ENCODE measurements at places on chromosomes 1 and 21.
A peak's percentile ranks its signal among the peaks of the same experiment; 100 is the strongest.

GRCh38 chr1:17274186-17275170 lies 25.6 kb downstream of the PADI3 start:
- DNase-seq: peak; percentile 53

DNA sequence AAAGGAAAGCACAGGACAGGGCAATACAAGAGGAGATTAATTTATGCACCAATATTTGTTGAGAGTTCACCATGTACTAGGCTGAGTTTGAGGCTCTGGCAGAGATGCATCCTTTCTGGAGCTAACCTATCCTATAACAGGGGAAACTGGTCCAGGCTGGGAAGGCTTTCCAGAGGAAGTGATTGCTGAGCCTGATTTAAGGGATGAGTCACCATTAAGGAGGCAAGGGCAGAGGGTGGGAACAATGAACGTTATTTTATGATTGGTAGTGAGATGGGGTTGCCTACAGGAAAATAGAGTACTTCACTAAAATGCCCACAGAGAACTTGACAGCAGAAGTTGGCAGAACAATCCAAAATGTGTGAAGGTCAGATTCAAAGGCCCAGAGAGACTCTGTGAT lies 141.4 kb downstream of the PLPP3 start:
- peak; percentile 24 for DNase-seq

- DNase-seq: no peak
Measured at GRCh38 chr1:62654744-62655143, 33.4 kb downstream of the DOCK7 start.

DNA sequence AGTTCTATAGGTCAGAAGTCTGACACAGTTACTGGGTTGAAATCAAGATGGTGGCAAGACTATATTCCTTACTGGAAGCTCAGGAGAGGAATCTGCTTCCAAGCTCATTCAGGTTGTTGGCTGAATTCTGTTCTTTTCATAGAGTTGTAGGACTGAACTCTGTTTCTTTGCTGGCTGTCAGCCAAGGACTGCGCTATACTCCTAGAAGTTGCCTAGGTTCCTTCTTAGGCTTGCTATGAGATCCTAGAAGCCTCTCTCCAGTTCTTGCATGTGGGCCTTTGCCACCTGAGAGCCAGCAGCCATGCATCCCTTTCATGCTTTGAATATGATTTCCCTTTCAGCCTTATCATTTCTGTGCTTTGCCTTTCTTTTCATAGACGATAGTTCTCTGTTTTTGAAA lies 176.4 kb downstream of the RPS6KC1 start:
- DNase-seq: no peak

DNA sequence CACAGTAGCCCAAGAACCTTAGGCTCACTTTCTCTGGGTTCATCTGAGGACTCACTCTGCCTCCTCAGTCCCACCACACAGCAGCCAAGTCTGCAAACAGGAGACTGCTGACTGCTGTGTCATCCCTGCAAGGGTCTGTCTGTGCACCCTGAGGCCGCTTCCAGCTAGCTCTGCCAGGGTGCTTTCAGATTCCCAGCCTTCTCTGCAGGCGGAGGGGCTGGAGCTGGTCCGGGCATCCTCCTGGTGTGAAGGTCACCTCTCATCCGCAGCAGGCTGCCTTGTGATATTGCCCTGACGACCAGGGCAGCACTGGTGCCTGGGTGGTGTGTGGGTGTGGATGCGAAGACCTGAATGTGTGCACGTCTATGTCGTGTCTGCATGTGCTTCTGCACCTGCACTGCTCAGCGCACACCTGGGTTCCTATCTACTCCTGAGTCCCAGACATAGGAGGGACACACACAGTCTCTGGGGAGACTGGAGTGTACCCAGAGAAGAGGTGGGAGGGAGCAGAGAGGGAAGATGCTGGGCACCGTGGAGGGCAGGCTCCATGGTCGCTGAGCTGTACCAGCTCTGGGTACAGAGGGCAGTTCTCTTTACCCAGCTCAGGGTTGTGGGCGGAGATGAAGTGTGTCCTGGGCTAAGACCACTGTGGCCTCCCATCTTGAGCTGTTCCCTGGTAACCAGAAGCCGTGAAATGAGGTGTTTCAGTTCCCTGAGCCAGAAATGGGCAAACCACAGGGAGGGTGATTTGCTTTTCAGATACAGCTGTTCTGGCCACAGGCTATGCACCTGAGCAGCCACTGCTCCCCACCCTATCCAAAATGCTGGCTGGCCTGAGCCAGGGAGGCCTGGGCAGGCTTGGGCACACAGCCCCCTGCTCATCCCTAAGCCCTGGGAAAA lies 160.9 kb upstream of the CSF3R start:
- no peak for DNase-seq

DNA sequence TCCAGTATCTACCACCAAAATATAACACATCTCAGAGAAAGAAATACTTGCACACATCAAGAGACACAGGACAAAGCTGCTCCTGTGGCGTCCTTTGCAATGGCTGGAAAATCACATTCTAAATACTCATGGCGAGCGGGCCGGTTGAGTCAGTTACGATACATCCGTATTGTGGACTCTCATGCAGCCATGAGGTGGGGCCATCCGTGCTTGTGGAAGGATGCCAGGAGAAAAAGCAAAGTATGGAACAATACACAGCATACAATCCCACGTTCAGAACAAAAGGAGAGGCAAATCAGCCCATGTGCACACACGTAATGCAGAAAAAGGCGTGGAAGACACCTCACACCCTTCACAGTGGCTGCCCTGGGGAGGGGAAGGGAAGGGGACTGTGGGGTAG lies 13.1 kb downstream of the ATP13A2 start:
- peak; percentile 23 for DNase-seq

GRCh38 chr1:91924146-91924545 lies 25.1 kb upstream of the BRDT start:
- DNase-seq: peak; percentile 83

GRCh38 chr1:179774000-179774399 lies 30.9 kb downstream of the FAM163A start:
- DNase-seq: no peak

GRCh38 chr1:7303554-7304317 lies 467.4 kb upstream of the VAMP3 start:
- DNase-seq: no peak

DNA sequence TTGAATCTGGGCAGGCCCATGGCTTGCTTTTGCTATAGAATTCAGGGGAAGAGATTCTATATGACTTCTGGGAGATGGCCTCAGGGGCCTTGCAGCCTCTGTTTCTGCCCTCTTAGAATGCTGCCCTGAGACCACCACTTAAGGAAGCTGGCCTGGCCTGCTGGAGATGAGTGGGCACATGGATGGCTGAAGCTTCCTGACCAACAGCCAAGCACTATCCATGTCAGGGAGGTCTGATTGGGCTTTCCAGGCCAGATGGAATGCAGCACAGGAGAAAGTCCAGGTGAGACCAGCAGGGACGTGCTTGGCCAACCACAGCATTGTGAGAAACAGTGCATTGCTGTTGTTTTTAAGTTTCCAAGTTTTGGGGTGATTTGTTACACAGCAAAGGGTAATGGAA lies 308.1 kb downstream of the PTPRU start:
- DNase-seq: no peak

DNA sequence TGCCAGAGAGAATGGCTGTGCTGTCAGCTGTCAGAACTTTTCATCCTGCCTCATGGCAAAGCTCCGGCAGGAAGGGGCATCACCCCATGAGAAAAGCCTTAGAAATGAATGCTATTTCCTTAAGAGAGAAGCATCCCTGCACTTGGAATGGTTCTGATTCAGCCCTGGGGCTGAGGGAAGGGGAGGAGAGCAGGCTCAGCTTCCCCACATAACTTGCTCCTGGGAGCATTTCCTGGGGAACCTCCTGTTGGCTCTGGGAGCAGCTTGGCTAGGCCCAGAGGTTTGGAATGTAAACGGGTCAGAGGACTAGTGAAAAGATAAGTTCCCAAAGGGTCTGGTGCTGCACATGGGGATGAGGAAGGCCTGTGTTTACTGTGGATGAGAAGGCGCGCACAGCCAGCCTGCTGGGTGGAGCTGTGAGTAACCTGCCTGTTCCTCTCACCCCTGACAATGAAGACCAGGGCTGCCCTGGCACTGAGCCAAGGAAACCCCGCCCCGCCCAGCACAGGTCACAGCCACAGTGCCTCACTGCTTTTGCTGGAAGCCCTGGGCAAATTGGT lies 5.0 kb downstream of the PRELP start:
- DNase-seq: peak; percentile 93

GRCh38 chr1:209416716-209417115 lies 166.8 kb upstream of the CAMK1G start:
- no peak for DNase-seq

DNA sequence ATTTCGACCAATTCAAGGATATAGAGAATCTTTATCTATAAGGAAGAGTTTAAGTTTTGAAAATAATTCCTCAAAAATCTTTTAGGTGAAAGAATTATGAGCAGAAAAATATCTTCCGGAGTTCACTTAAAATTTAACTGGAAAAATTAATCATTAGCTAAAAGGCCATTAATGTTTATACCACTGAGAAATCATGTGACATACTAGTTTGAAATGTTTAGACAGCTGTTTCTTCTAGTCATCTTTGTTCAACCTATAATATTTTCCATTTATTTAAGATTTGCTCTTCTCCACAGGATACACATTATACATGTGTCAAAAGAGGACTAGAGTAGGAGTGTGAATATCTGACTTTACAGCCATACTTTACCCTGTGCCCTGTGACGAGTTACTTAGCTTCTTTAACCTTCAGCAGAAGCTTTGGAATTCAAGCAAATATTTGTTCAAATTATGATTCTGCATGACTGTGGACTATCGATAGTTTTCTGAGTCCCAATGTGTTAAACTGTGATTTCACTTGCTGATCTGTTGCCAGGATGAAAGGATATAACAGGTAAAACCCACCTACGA lies 374.8 kb downstream of the BRINP3 start:
- no peak for DNase-seq

DNA sequence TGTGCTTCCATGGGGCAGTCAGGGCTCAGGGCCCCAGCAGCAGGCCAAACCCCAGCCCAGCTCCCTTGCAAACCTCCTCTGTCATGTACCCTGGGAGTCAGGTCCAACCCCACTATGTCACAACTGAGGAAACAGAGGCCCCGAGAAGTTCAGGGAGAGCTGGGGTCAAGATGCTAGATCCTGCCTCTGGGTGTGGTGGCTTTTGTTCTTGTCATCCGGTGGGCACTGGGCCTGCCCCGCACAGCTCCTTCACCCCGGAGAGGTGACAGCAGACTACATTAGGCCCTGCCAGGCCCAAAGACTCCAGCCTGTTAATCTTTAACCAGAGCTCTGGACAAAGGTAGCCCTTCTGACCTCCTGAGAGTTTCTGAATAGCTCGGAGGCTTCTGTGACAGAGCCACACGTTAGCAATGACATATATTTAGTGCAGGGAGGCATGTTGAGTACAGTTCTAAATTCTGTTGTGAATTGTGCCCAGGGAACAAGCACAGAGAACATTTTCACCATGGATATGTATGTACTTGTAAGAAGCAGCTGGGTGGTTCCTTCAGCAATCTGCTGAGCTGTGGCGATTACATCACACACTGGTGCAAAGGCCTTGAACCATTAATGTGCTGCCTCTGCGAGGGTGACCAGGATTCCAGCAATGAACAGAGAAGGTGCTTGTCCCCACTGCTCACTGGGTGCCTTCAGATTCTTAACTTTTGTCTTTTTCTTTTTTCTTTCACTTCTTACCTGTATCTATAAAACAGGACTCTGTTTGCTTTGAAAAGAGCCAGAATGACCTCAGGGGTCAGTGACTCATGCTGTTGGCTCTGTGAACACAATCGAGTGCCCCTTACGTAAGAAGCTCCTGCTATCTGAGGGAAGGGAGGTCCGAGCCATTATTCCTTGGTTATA lies 102.8 kb downstream of the RHOU start:
- peak; percentile 60 for DNase-seq

GRCh38 chr1:25247829-25248754 lies 838 bp upstream of the RSRP1 start:
- DNase-seq: no peak

DNA sequence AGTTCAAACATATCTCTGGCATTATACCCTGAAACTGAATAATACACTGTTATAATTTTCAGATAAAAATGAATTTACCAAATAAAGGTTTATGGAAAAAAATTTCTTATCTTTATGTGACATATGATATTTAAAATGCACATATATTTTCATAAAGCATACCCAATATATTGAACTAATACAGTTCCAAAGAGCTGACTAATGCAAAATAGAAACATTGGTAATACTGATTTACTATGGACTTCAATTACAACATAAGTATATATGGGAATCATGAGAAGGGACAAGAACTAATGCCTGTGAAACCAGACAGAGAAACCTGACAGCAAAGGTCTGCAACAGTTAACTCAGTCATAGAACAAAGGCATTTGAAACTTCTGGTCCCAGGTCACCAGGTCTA lies 153.5 kb downstream of the DENND1B start:
- no peak for DNase-seq

GRCh38 chr1:67674260-67675011 lies 10.6 kb upstream of the GADD45A start:
- peak; percentile 56 for DNase-seq

- DNase-seq: no peak
Measured at GRCh38 chr1:203175237-203175826, at the start of gene MYBPH. Gene MYBPH (minus strand): TSS chr1:203175826. CDS start chr1:203175755, 71 bp downstream.

GRCh38 chr1:20368866-20369470 lies 78.3 kb downstream of the VWA5B1 start:
- no peak for DNase-seq

GRCh38 chr1:241924080-241924808 lies 33.3 kb upstream of the BECN2 start:
- DNase-seq: no peak

DNA sequence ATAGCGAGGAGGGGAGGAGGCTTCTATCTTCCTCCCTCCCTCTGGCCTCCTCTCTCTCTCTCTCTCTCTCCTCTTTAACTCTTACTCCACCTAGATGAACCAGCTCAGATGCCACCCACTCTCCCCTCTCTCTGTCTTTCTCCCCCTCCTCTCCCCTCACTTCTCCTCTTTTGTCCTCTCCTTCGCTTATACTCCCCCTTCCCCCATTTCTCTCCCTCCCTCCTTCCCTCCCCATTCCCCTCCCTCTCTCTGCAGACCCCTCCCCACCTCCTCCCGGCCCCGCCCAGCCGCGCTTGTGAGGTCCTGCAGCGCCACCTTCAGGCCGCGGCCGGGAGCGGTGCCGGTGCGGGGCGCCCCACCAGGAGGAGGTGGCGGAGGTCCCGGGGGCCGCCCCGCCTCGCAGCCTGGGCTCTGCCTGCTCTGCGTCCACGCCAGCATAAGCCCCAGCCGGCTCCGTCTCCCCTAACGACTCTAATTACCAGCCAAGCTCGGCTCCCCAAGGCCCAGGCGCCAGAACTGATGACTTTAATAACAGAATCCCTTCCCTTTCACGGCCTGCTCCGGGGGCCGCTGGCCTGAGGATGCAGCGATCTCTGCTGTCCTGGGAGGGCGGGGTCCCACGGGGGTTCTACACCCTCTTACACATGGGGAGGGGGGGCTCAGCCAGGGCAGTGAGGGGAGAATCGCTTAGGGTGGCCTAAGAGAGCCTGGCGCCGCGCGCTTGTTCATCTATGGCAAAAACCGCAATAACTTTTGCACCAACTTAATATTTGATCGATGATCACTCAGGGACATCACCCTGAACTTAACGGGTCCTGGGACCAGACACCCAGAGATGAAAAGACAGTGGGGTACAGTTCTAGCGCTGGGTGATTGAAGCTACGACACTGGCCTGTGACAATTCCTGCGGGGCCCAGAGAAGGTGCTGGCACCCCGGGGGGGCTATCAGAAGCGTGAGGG lies 637.3 kb downstream of the MATN1 start:
- DNase-seq: peak; percentile 61

Data from fibroblast of upper back skin (primary cell).